Dorsolateral prefrontal cortex (tissue), 122 donors: ENCODE measurements at places on chromosomes 4 and X.

DNA sequence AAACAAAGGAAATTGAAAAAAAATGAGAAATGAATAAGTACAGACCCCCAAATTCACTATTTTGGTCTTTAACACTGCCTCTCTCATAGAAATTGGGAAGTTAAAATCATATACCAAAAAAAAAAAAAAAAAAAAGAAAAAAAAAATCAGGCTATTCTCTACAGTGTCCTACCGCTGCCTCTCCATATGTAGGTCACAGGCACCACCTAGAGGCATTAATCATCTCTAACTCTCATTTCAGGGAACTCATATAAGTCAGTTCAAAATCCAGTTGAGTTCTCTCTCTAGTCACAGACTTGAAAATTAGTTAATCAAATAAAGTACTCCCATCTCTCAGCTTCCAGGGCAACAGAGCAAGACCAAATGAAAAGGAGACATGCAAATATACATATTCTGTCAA lies 47.9 kb downstream of the COX18 start:
- DNase-seq, result no peak

DNA sequence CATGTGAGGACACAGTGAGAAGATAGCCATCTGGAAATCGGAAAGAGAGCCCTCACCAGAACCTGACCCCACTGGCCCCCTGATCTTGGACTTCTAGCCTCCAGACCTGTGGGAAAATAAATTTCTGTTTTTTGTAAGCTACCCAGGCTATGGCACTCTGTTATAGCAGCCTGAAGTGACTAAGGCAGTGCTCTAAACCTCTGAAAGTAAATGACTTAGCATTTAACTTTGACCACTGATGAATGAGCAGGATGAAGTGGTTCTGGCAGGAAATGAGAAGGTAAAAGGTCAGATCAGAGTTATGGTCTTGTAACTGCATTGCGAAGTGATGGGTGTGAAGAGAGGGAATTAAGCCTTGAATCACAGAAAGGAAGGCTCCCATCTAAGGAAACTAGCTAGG lies 17.0 kb downstream of the GPAT3 start:
- no peak for DNase-seq

GRCh38 chrX:25017667-25018247 lies 2.0 kb upstream of the ARX start:
- no peak for DNase-seq

DNA sequence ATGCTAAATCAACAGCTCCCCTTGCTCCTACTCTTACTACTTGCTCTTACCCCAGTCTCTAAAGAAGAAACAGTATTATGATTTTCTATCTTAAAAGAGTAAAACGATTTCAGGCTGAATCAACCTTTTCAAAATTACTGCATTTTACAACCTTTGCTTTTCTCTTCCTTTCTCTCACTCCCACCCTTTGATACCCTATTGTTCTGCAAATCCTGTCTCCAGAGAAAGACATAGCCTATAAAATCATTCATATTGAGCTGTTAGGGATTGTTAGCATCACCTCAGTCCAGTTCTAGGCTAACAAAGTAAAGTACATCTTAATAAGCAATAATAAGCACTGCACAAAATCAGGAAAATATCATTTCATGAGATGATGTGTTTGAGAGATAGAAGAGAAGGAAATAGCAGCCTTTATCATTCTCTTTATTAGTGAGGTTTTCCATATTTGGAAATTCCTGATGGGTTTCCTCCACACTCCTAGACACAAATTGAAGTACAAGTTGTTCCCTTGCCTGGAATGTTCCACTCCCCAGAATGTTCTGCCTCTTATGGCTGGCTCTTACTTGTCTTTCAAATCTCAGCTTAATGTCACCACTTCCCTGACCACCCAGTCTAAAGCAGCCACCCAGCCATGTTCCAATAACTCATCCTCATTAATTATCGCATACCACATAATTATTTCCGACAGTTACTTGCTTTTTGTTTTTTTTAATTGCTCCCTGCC lies 219.7 kb downstream of the PALLD start:
- no peak for DNase-seq

DNA sequence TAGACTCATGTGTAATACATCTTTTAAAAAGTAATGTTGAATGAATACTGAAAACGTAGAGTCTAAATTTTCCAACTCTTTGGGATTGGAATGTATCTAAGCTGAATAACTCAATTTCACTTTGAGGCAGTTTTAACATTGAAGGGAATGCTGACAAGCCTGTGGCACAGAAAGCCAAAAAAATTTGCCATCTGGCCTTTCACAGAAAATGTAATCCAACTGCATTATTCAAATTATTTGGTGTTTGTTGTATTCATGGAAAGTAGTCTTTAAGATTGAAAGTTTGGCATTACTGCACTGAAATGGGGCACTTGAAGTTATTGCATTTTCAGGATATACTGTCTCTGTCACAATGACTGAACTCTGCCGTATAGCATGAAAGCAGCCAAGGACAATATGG lies 186.9 kb downstream of the FRMPD4 start:
- DNase-seq, result no peak

DNA sequence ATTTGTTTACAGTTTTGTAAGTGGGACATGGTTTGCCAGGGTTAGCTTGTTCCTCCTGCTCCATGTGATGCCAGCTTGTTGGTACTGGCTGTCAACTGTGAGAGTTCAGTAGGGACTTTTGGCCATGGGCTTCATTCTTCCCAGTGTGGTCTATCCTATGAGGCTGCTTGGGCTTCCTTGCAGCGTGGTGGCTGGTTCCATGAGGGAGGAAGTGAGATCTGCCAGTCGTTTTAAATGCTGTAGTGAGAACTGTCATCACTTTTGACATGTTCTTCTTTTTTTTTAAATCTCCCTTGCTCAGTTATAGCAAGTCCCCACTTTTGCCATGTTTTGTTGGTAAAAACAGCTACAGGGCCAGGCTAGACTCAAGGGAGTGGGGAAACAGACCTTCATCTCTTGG lies 15.9 kb downstream of the NSD2 start:
- no peak for DNase-seq
